ENCODE measurements at places on chromosomes 5 and 9. TPM values are rescaled to one million over a fixed set of nuclear protein-coding genes. Genes with fewer than 3 reads are reported as not detected.

Gene MLANA
- not detected for total RNA-seq

Gene CBY3
- total RNA-seq = 0.39 TPM

Gene CAST
- total RNA-seq = 212 TPM

Gene FBN2
- total RNA-seq = 0.08 TPM

Gene ZCCHC10
- 30.8 TPM for total RNA-seq

Gene TPPP
- 0.98 TPM for total RNA-seq

Gene TMEM8B
- 7.9 TPM for total RNA-seq

Gene TAS2R1
- total RNA-seq = not detected
